ENCODE measurements at places on chromosomes 6 and 20. TPM values are rescaled to one million over a fixed set of nuclear protein-coding genes. Genes with fewer than 3 reads are reported as not detected.
A peak's percentile ranks its signal among the peaks of the same experiment; 100 is the strongest.

OR5V1 gene
- not detected for total RNA-seq

SCUBE3 gene
- not detected for total RNA-seq

TP53INP2 gene
- total RNA-seq = 9.2 TPM

PAK1IP1 gene
- total RNA-seq = 13.7 TPM

KIF25 gene
- total RNA-seq = 1.8 TPM

MOG gene
- not detected for total RNA-seq

GSTA2 gene
- not detected for total RNA-seq

- no peak overlapping the region for H3K27ac ChIP-seq
- H3K4me1 ChIP-seq = no peaks in the 10 kb centered on the region
- no peak for ATAC-seq
- no peaks in the 10 kb centered on the region for H3K27me3 ChIP-seq
These were observed 49.5 kb downstream of the HDAC2 start for GRCh38 chr6:113921299-113921904.

DNA sequence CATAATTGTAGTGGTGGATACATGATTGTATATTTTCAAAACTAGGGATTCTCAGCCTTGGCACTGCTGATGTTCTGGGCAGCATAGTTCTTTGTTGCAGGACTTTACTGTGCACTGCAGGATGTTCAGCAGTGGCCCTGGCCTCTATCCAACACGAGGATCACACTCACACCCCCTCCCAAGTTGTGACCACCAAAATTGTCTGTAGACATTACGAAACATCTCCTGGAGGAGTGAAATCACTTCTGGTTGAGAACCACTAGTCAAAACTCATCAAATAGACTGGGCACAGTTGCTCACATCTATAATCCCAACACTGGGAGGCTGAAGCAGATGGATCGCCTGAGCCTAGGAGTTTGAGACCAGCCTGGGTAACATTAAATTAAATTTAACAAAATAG lies 123.1 kb upstream of the CDYL start:
- H3K4me3 ChIP-seq = no peak overlapping the region
- H3K4me1 ChIP-seq = no peaks in the 10 kb centered on the region
- H3K27ac ChIP-seq = no peak overlapping the region
- H3K36me3 ChIP-seq = no peaks in the 10 kb centered on the region
- H3K27me3 ChIP-seq = peaks cover 16% of the 10 kb centered on the region

- H3K36me3 ChIP-seq = no peaks in the 10 kb centered on the region
- H3K27ac ChIP-seq = no peak overlapping the region
- ATAC-seq = no peak
These were observed 81.9 kb downstream of the CRYBG1 start for GRCh38 chr6:106442395-106442794.

DNA sequence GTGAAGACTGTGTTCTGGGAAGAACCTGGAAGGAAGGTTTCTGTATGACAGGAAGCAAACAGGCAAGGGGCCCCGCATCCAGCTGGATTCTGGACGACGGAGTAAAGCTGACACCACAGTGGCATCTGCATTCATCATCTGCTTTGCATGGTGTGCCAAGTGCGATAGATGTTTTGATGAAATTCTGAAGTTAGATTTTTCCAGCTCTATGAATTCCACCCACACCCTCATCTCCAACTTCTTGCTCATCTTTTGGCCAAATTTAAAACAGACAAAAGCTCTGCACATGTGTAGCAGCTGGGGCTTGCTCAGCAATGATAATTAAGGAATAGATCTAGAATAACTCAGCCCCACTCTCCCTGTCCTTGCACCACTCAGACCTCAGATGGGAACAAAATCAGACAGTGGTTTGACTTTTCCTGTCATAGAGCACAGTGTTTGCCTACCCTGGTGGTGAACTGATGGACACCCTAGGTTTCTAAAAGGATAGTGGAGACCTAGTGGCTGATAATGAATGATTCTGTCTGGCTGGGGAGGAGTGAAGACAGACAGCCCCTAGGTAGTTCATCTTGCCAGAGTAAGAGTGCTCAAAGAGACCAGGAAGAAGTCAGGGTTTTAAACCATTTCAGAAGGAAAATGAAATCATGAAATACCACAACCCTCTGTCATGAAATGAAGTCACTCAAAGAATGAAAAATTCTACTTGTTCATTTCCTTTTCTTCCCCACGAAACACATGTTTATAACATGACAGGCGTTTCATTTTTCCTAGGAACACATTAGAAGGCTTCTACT lies 85.8 kb downstream of the BCAS1 start:
- ATAC-seq = peak; percentile 39
- peaks cover 27% of the 10 kb centered on the region for H3K27me3 ChIP-seq
- no peaks in the 10 kb centered on the region for H3K36me3 ChIP-seq
- no peak overlapping the region for H3K27ac ChIP-seq
- H3K4me3 ChIP-seq = no peak overlapping the region

DNA sequence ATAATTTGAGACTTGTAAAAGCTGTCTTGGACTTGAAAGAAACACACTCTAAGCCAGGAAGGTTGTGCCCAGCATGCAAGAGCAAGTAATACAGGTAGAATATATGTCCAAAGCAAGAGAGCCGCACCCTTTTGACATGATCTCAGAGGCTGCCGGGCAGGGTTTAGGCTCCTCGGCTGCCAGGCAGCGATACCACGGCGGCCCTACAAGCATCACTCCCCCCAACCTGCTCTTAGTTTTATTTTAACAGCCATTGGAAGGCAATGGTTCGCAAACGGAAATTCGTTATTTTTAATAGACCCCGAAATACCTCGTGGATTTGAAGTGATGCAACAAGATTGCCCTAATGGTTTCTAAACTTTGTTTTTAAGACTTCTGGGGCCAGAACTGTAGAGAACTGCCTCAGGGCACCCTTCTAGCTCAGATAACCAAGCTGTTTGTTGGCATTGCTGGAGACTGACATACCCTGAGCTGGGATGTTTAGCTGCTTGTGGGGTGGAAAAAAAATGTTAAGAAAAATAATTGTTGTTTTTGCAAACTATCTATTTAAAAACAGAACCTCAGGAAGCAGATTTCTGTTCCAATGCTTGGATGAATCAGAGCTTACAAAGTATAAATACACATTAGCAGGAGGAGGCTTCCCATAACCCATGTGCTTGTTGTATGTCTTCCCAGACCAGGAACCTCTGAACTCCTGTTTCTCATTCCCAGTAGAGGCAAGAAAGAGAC lies 39.0 kb downstream of the JAG1 start:
- H3K27ac ChIP-seq = no peak overlapping the region
- no peaks in the 10 kb centered on the region for H3K4me1 ChIP-seq
- H3K4me3 ChIP-seq = no peak overlapping the region
- no peaks in the 10 kb centered on the region for H3K27me3 ChIP-seq

GRCh38 chr6:150910561-150910960 lies 45.1 kb downstream of the MTHFD1L start:
- no peak for ATAC-seq
- H3K27ac ChIP-seq = no peak overlapping the region
- no peaks in the 10 kb centered on the region for H3K4me1 ChIP-seq

DNA sequence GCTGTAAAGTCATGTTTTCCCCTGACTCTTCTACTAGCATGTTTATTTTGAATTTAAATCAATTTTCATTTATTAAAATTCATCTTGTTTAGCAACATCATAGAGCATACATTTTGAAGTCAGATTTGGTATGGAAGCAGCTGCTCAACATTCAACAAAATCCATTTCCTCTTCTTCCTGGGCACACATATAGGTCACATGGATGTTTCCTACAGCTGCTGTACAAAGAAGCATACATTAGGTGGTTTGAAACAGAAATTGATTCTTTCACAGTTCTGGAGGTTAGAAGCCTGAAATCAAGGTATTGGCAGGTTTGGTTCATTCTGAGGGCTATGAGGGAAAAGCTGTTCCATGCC lies 495.2 kb downstream of the RFPL4B start:
- H3K27ac ChIP-seq = no peak overlapping the region
- ATAC-seq = no peak
- H3K4me1 ChIP-seq = no peaks in the 10 kb centered on the region
- H3K36me3 ChIP-seq = no peaks in the 10 kb centered on the region

DNA sequence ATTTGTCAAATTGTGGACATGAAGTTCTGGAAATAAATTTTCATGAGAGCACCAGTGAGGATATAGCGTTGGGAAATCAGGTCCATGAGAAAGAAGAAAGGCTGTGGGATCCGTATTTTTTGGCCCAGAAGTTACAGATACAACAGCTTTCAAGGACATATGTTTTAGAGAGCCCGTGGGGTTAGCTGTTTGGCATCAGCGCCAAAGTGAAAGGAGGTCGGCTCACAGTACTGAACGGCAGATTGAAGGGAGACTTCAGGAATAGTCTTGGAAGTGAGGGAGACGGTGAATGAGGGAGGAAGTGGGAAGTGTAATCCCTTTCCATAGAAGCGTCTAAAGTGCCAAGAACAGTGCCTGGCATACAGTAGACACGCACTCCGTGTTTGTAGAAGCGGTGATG lies 31.8 kb downstream of the ZDHHC14 start:
- no peaks in the 10 kb centered on the region for H3K36me3 ChIP-seq
- H3K27ac ChIP-seq = no peak overlapping the region
- no peaks in the 10 kb centered on the region for H3K4me1 ChIP-seq

DNA sequence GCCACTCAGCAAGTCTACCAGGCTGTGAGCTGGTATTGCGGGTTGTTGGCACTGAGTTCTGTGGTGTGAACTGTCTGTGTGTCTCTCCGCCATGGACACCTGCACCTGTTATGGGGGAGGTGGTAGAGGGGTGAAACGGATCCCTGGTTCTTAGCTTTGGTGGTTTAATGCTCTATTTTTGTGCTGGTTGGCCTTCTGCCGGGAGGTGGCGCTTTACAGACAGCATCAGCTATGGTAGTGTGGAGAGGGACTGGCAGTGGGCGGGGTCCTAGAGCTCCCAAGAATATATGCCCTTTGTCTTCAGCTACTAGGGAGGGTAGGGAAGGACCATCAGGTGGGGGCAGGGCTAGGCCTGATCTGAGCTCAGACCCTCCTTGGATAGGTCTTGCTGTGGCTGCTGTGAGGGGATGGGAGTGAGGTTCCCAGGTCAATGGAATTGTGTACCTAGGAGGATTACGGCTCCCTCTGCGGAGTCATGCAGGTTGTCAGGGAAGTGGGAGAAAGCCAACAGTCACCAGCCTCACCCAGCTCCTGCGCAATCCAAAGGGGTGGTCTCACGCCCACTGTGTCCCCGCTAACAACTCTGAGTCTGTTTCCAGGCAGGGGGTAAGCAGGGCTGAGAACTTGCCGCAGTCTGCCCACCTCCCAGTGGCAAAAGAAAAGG lies 154.3 kb downstream of the CCDC170 start:
- H3K27ac ChIP-seq = no peak overlapping the region
- peaks cover 53% of the 10 kb centered on the region for H3K27me3 ChIP-seq
- no peaks in the 10 kb centered on the region for H3K36me3 ChIP-seq
- H3K4me3 ChIP-seq = no peak overlapping the region
- H3K4me1 ChIP-seq = no peaks in the 10 kb centered on the region

DNA sequence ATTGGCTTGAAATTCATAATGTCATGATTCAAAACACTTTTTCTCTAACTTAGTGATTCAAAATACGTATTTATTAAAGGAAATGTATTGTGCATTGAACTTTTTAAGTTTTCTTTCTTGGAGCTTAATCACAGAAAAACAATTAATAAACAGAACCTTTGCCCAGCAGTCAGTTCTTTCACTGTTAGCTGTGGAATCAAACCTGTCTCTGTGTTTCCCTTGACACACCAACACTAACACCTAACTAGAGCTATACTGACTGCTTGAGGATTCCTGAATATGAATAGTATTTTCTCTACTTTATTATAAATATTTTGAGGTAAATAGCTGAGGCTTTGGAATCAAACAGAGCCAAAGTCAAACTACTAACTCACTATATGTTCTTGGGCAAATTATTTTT lies 296.4 kb downstream of the HIVEP2 start:
- H3K27ac ChIP-seq = no peak overlapping the region
- no peaks in the 10 kb centered on the region for H3K36me3 ChIP-seq
- no peaks in the 10 kb centered on the region for H3K4me1 ChIP-seq
- H3K27me3 ChIP-seq = no peaks in the 10 kb centered on the region
- ATAC-seq = no peak
- H3K4me3 ChIP-seq = no peak overlapping the region

GRCh38 chr6:148044921-148045320 lies 297.7 kb upstream of the SASH1 start:
- ATAC-seq = no peak
- H3K27me3 ChIP-seq = no peaks in the 10 kb centered on the region
- H3K4me3 ChIP-seq = no peak overlapping the region
- no peaks in the 10 kb centered on the region for H3K4me1 ChIP-seq
- no peaks in the 10 kb centered on the region for H3K36me3 ChIP-seq

- H3K27me3 ChIP-seq = peaks cover 43% of the 10 kb centered on the region
- H3K4me1 ChIP-seq = peaks cover 13% of the 10 kb centered on the region
- no peak overlapping the region for H3K27ac ChIP-seq
- H3K4me3 ChIP-seq = no peak overlapping the region
- H3K36me3 ChIP-seq = no peaks in the 10 kb centered on the region
These were observed 5.8 kb upstream of the MLN start for GRCh38 chr6:33809594-33809993.

DNA sequence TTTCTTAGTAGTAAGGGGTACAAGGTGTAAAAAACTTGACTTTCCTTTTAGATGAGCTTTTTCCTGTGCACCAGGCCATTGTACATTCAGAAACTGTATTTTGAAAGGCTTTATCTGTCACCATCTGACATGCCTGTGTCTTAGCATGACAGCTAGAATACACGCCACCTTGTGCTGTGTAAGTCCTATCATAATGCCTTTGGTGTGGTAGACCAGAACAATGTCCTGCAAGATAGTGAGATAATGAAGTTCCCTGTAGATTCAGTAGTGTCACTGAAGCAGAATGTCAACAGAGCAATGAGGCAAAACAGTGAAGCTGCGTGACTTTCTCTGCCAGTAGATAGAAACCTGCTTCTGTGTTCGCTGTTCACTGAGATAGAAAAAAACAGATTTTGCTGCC lies 105.8 kb downstream of the JAG1 start:
- no peak overlapping the region for H3K27ac ChIP-seq
- H3K27me3 ChIP-seq = no peaks in the 10 kb centered on the region
- no peak for ATAC-seq
- no peak overlapping the region for H3K4me3 ChIP-seq

GRCh38 chr6:157760137-157760536 lies 62.9 kb upstream of the SNX9 start:
- H3K27ac ChIP-seq = peak overlapping the region; percentile 99
- H3K27me3 ChIP-seq = no peaks in the 10 kb centered on the region
- peaks cover 34% of the 10 kb centered on the region for H3K36me3 ChIP-seq
- ATAC-seq = no peak

DNA sequence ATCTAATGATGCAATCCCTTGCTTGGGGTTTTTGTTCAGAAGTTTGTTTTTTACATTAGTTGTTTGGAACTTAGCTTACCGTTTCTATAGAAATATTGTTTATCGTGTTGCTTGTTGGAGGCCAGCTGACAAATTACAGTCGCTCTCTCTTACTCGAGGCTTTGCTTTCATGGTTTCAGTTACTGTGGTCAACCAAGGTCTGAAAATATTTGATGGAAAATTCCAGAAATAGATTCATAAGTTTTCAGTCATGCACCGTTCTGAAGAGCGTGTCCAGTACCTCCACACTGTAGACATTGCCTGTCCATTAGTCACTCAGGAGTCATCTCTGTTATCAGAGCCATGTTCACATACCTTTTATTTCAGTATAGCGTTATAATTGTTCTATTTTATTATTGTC lies 47.9 kb downstream of the DEK start:
- no peak overlapping the region for H3K27ac ChIP-seq
- ATAC-seq = no peak

Measured in activated T-helper 17 cell treated with anti-CD3 and anti-CD28 coated beads, Interleukin-2, amount 50 U/mL, for 72 hours (primary cell).